Activated CD4-positive, alpha-beta T cell treated with anti-CD3 and anti-CD28 coated beads for 1 hour (primary cell): ENCODE measurements at places on chromosomes 7 and 10.

- DNase-seq = no peak
Observed at GRCh38 chr7:83150310-83150709, 12.4 kb downstream of the PCLO start.

- DNase-seq = no peak
Observed at GRCh38 chr10:119340893-119341458, 133.6 kb downstream of the GRK5 start.

DNA sequence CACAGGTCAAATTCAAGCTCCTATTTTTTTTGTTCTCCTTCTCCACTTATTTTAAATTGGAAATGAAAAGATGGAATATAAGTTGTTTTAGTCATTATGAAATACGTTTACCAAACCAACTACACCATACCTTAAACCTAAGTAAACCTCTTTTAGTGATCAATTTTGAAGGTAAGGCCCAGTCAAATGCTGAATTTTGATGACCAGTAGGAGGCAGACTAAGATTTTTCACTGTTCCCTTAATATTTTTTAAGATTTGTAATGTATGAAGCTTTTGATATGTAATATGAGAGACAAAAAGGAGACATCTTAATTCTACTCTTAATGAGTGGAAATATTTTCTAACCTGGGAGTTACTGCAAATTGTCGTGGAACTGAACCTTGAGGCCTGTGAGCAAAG is 311.6 kb downstream of the EXOC4 start:
- DNase-seq = no peak

DNA sequence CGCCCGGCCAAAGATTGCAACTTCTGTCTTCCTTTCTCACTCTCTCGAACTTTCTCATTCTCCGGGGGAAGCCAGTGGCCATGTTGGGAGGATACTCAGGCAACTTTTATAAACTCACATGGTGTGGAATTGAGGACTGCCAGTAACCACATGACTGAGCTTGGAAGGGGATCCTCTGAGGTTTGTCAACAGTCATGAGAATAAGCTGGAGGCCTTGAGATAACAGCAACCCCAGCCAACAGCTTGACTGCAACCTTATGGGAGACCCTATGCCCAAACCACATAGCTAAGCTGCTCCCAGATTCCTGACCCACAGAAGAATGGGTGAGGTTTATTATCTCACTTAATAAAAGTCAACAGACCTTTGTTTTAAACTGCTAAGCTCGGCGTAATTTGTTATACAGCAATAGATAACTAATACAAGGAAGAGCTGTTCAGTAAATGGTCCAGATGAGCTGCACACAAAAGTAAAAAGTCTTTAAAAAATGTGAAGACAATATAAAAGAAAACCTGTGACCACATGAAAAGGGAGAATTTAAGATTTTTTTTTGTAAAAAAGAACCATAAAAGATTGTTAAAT is 9.6 kb downstream of the SYPL1 start:
- DNase-seq = no peak

- DNase-seq = no peak
Observed at GRCh38 chr10:30694518-30695228, 65.1 kb upstream of the LYZL2 start.

DNA sequence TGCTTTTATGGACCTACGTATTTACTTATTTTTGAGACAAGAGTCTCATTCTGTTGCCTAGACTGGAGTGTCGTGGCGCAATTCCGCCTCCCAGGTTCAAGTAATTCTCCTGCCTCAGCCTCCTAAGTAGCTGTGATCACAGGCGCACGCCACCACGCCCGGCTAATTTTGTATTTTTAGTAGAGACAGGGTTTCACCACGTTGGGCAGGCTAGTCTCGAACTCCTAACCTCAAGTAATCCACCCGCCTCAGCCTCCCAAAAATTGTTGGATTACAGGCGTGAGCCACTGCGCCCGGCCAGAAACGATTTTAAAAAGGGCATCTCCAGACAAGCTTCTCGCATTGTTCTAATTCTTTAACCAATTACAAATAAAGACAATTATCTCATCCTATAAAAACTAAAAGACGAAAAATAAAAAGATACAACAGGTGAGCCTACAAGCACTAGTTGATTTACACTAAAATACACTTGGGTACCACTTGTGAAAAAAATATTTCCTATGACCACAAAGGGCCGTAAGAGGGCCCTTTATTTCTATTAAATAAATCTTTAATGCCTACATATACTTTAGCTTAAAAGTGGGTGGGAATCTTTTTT is 2.4 kb downstream of the TRA2A start:
- DNase-seq = no peak

DNA sequence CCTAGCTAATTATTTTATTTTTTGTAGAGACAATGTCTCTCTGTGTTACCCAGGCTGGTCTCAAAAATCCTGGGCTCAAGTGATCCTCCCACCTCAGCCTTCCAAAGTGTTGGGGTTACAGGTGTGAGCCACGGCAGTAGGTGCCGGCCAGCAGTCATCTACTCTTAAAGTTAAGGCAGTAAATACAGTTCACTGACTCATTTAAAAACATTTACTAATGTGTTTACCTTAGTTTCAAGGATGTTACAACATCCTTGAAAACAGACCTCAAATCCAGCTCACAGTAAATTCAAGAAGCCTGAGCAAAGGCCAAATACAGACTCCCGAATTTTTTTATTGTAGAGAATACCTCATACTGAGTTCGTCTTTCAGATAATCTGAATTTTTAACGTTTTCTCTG is 29.6 kb upstream of the ABCB4 start:
- no peak for DNase-seq

DNA sequence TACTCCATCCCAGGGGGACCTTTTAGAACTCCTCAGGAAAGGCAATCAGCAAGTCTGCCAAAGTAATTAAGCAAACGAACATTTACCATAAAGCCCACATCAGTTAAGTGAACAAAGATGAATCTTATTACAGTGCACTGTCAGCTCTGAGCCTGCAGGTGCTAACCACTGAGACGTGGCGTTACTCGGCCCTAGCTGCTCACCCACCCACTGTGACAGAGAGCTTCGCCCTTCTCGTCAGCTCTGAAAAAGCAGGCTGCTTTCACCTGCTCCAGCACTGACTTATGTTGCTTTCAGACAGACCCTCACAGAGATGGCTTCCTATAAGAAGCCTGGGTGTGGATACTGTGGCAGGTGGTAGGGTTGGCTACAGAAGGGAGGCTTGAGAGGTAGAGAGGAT is 57.7 kb upstream of the KCNIP2 start:
- no peak for DNase-seq

GRCh38 chr7:127857464-127857841 is 173.8 kb downstream of the LRRC4 start:
- DNase-seq = no peak

DNA sequence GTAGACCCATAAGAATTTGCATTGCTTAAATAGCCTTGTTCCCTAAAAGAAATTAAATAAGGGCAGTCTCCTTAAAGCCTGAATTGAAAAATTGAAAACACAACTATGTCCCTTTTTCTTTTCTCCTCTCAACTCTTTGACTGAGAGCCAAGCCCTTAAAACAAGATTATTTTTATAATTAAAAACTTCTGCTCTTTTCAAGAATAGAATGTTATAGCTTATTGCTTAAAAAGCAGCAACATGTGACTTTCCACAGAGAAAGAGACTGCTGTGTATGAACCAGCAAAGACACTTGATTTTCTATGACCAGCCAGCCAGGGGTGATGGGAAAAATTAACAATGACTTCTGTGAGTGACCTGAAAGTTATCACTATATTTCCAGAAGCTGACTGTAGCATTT is 295.2 kb upstream of the CELF2 start:
- DNase-seq = no peak

DNA sequence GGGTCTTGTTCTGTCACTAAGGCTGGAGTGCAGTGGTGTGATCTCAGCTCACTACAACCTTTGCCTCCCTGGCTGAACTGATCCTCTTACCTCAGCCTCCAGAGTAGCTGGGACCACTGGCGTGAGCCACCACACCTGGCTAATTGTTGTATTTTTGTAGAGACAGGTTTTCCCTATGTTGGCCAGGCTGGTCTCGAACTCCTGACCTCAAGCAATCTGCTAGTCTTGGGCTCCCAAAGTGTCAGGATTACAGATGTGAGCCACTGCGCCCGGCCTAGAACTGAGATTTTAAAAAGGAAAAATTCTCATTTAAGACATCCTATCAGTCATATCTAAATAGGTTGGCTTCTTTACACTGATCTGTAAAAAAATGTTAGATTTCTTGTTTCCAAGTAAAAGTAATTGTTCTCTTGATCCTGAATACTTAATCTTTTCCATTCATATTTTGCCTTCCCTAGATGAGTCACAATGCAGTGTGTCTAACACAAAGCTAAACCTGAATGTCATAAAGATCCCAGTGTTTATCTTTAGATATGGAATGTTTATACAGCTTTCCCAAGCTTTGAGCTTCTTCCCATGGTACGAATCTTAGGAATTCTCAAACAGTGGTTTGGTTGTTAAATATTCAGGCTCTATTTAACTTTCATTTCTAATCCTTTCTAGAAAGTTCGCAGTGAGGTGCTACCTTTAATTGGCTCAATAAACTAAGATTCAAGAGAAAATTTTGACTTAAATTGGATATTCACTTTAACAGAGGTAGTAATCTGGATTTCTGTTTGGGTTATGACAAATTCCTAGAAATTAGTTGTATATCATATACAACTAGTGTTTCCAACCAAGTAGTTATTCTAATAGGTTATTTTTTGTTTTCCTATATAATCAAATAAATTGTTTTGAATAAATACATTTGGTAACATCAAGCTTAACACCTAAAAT is 12.1 kb upstream of the LAMB1 start:
- DNase-seq = no peak

GRCh38 chr10:109991266-109991855 is 16.4 kb upstream of the ADD3 start:
- DNase-seq = no peak

GRCh38 chr7:19410691-19411090 is 265.5 kb upstream of the FERD3L start:
- no peak for DNase-seq

DNA sequence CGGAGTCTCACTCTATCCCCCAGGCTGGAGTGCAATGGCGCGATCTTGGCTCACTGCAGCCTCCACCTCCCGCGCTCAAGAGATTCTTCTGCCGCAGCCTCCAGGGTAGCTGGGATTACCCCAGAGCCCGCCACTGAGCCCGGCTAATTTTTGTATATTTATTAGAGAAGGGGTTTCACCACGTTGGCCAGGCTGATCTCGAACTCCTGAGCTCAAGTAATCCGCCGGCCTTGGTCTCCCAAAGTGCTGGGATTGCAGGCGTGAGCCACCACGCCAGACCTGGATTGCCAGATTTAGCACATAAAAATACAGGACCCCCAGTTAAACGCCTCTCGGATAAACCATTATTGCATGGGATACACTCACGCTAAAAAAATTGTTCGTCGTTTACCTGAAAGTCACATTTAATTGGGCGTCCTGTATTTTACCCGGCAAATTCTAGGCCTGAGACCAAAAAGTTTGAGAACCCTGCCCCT is 375 bp upstream of the GATAD1 start:
- no peak for DNase-seq

- no peak for DNase-seq
Observed at GRCh38 chr10:43186150-43186549, 47.9 kb downstream of the CSGALNACT2 start.

DNA sequence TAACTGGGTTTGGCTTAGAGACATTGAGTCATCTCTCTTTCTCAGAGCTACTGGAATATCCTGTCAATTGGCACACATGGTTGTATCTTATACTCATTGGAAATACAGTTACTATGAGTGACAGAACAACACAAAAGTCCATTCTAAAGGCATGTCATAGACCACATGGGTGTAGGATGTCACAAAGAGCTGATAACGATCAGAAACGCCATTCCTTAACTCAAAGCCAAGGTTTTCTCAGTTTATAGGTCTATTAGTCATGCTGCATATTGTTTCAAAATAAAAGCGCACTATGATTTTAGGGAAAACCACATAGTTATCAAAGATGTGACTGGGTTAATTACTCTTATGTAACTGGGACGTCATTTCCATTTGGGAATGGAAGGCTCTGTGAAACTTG is 147.2 kb upstream of the FAM171A1 start:
- no peak for DNase-seq

DNA sequence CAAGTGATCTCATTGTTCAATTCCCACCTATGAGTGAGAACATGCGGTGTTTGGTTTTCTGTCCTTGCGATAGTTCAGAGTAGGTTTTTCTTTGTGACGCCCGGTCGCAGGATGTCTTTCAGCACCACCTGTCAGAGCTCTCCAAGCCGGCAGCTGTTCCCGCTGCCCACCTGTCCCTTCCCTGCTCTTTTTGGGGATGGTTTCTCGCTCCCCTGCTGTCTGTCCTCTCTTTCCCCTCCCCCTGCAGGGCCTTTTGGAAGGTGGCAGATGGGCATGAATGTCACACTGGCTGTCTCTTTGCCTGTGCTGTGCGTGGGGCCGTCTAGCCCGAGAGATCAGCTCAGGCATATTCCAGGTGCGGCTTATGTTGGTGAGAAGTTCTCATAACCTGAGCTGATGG is 137.0 kb downstream of the GRK5 start:
- no peak for DNase-seq

GRCh38 chr10:47340608-47341170 is 7.5 kb upstream of the RBP3 start:
- peak; percentile 56 for DNase-seq

DNA sequence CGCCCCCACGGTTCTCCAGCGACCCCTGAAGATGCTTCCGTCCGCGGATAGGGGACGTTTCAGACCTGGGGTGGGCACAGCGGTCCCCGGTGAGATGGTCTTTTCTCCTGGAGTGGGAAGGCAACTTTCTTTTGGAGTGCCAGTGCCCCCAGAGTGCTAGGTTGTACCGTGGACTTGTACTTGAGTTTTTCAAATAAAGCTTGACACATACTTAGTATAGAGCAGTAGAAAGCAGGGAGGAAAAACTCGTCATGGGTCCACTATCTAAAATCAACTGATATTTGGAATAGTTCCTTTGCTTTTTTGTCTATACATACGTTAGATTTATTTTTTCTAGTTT is 28.4 kb downstream of the RBM20 start:
- no peak for DNase-seq

DNA sequence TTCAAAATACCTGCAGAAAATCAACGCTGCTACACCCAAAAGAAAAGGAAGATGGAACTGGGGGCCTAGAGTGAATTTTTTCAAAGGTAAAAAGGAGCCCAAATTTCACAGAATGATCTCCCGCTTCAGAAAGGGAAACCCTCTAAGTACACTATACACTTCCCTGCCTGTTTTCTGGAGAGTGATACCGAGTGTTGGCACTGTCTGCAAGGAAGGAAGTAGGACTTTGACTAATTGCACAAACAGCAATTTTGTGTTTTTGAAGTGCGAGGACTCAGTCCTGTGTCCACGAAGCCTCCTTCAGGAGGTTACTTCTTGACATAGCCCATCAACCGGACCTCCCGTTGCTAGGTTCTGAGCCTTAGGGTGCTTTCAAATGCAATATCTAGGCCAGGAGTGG is 106.3 kb downstream of the KIAA1217 start:
- DNase-seq = no peak

- no peak for DNase-seq
Observed at GRCh38 chr10:77827366-77827765, 99.2 kb downstream of the DLG5 start.

GRCh38 chr7:137626469-137627067 is 220.2 kb downstream of the DGKI start:
- DNase-seq = no peak

GRCh38 chr7:156585025-156585648 is 55.4 kb upstream of the RNF32 start:
- no peak for DNase-seq
